Stimulated activated CD8-positive, alpha-beta memory T cell treated with anti-CD3 and anti-CD28 coated beads, Interleukin-4, amount 100 ng/mL, for 4 hours (primary cell): ENCODE measurements at places on chromosomes 3 and 15.

- DNase-seq, result no peak
These were observed 206.1 kb downstream of the TIGIT start for GRCh38 chr3:114499976-114500375.

DNA sequence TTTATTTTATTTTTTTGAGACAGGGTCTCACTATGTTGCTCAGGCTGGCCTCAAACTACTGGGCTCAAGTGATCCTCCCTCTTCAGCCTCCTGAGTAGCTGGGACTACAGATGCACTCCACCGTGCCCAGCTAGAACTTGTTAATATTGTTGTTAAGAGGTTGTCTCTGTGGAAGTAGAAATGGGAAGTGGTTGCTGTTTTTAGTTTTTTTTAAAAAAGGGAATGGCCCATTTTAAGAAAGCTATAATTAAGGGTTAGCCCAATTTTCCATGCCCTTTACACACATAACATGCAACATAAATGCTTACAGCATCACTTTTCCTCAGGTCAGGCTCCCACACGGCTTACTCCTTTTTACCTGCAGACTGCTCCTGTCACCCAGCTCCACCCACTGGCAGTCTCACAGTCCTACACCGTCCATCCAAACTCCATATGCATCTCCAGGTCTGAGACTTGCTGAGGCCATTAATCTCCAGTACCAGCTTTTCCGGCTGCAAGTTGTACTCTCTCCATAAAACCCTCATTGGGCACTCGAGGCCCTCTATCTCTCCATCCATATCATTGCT lies 19.8 kb downstream of the MORC1 start:
- DNase-seq, result no peak

DNA sequence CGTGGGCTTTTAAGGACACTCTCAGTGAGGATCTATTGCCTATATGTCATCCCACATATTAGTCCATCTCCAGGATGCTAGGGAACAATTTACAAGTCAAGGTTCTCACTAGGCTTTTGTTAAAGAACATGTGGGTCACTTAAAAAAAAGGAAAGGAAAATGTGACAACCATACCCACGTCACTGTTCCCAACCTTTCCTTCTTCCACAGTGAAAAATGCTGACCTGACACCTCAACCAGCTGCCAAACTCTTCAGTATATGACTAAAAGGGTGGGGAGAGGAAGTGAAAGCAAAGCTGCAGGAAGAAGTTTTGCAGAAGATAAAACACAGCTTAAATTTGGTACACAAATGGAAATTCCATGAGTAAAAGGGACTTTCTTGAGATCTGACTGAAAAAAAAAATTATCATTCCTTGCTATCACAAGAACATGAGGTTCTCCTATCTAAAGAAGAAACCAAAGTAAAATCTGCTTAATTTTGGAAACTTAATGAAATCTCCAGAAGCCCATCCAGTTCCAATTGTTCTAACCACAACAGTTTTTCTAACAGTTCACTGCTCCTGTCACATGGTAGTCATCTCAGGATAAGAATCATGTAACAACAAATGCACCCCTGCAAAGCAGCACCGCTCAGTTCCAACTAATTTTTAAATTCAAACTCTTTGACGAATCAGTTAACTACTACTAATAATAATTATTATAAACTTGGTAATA lies 117.0 kb upstream of the TSPAN3 start:
- DNase-seq, result no peak

GRCh38 chr3:141380279-141380678 lies 12.0 kb downstream of the ZBTB38 start:
- DNase-seq, result no peak

DNA sequence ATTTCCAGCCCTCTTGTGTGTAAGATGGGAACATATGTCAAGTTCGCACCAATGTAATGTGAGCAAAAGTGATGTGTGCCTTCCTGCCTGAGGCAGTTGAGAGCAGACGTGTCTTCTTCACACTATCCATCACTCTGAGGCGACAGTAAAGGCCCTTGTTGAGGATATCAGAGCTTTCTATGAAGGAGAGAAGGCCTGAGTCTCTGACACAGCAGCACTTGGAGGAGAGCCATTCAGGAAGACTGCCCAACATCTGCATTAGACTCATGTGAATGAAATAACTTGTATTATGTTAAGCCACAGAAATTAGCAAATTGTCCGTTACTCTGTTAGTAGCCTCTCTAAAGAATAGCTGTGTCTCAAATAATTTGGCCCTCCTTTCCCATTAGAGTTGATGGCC lies 108.8 kb upstream of the CCDC54 start:
- no peak for DNase-seq
